ENCODE measurements at places on chromosomes 13 and 19. TPM values are rescaled to one million over a fixed set of nuclear protein-coding genes. Genes with fewer than 3 reads are reported as not detected.

THAP8 gene
- total RNA-seq = 1.1 TPM

ZGLP1 gene
- total RNA-seq = not detected

TUBA3C gene
- total RNA-seq = not detected

ZNF20 gene
- 0.53 TPM for total RNA-seq

UBAC2 gene
- total RNA-seq = 130 TPM

GPR183 gene
- total RNA-seq = 49.7 TPM

ZIM2 gene
- not detected for total RNA-seq

HSD17B14 gene
- total RNA-seq = not detected

MRI1 gene
- total RNA-seq = 45.4 TPM

TMEM150B gene
- not detected for total RNA-seq

ZFR2 gene
- not detected for total RNA-seq

ZNF726 gene
- 7.3 TPM for total RNA-seq

ZNF473 gene
- 8.0 TPM for total RNA-seq

LPAR6 gene
- 6.8 TPM for total RNA-seq

PTGIR gene
- total RNA-seq = not detected

RXFP2 gene
- 0.16 TPM for total RNA-seq

ZNF99 gene
- not detected for total RNA-seq

ELSPBP1 gene
- not detected for total RNA-seq

KANK3 gene
- total RNA-seq = not detected

GNG8 gene
- not detected for total RNA-seq

DNA sequence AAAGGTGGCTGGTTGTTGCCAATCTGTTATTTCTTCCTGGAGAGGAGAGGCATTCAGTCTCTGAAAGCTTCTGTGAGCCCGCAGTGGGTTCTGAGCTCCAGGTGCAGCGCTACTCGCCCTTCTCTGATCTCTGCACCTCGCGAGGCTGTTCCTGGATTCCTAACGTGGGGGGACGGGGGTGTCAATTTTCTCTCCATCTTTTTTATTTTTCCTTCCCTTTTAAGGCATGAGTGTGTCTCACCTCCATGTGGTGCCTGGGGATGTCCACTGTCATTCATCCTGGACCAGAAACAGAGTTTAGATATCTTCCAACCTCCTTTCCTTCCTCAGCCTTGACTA, 626 bp downstream of the ZNF233 start:
- no peak for DNase-seq

- no peak for DNase-seq
These were observed 8.8 kb upstream of the CDC34 start for GRCh38 chr19:522726-523125.

- peak; percentile 31 for DNase-seq
These were observed 2.2 kb downstream of the CXCL17 start for GRCh38 chr19:42440357-42441048.

GRCh38 chr19:35534803-35535480, 1.7 kb downstream of the GAPDHS start:
- no peak for DNase-seq

- DNase-seq = no peak
These were observed 81.0 kb downstream of the GPC6 start for GRCh38 chr13:93307651-93308050.

DNA sequence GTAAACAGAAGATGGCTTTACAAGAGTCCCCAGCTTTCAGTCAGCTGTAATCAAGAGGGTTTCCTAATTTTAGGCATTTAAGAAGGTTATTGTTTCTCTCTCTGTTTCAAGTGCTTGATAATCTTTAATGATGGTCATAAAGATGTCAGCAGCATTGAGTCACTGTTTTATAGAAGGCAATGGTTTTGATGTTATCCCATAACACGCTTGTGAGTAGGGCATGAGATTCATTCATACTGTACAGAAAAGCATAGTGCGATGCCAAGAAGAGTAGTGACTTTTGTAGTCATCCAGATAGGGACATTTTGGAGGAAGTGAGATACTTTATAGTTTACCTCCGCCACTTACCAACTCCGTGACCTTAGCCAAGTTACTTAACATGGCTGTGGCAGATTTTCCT, 364.2 kb upstream of the SLC10A2 start:
- DNase-seq = no peak

DNA sequence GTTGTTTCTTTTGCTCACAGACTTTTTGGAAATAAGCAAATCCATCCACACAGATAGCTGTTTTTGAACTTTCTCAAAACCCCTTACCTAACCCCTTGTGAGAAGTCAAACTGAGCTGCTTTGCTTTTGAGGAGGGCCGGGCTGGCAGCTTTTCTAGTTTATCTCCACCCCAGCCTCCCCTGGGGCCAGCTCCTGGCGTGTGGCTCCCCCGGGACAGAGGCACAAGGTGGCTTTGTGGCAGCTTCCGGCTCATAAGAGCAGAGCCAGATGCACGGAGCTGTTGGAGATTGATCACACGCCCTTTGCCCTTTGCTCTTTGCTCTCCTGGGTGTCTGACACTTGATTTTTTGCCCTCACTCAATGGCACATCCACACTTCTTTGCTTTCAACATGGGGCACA, 24.9 kb upstream of the RNF113B start:
- no peak for DNase-seq

DNA sequence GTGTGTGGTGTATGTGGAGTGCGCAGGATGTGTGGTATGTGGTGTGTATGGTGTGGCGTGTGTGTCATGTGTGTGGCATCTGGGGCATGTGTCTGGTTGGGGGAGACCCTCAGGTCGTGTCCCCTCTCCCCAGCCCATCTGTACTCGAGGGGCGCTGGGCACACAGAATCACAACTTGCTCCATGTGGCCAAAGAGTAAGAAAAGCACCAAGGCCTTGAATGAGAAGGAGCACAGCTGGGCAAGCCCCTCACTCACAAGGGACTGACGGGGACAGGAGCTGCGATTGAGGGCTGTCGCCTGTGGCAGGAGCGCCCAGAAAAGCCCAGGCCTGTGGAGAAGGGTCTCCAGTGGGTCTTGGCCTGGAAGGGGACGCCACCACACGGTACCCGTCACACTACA, 62.8 kb downstream of the PEPD start:
- no peak for DNase-seq

DNA sequence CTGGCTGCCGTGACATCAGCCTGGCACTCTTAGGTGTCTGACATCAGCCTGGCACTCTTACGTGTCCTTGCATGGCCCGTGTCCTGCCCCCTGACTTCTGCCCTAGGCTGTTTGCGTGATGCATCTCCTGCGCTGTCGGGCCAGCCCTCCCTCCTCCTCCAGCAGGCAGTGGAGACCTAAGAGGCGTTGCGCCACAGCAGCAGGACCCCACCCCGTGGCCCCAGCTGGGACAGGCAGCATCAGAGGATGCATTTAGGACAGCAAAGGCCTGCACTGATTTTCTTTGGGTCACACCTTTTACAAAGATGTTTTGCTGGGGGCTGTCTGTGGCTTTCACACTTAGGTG, 65.3 kb downstream of the GPR12 start:
- no peak for DNase-seq

GRCh38 chr19:13872695-13873389, 4.1 kb upstream of the NANOS3 start:
- no peak for DNase-seq

GRCh38 chr19:55678121-55678671, 3.2 kb downstream of the EPN1 start:
- no peak for DNase-seq

GRCh38 chr13:112959206-112959605, 9.8 kb upstream of the MCF2L start:
- no peak for DNase-seq

GRCh38 chr13:95121516-95121915, 179.7 kb downstream of the ABCC4 start:
- DNase-seq = no peak

DNA sequence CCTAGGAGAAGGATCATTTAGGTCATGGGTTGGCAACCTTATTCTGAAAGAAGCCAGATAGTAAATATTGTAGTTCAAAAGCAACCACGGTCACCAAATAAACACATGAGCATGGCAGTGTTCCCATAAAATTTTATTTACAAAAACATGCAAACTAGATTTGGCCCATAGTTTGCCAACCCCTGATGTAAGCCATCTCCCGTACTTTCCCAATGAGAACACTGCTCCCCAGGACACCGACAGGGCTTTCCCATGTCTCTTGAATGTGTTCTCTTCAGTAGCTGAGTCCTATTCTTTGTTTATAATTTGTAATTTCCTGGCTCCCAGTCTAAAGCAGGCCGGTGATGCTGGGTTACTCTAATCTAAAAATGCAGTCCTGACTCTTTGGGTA, 239.6 kb downstream of the LHFPL6 start:
- DNase-seq = no peak

DNA sequence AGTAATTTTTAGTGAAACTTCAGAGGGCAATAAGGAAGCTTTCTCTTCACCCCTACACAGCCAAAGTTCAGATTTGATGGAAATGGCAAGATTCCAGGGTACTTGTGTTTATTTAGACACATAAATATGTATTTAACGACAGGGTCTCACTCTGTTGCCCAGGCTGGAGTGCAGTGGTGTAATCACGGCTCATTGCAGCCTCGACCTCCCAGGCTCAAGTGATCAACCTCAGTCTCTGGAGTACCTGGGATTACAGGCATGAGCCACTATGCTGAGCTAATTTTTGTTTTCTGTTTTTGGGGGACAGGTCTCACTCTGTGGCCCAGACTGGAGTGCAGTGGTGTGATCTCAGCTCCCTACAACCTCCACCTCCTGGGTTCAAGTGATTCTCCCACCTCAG, 2.0 kb upstream of the SYCE2 start:
- DNase-seq = no peak

DNA sequence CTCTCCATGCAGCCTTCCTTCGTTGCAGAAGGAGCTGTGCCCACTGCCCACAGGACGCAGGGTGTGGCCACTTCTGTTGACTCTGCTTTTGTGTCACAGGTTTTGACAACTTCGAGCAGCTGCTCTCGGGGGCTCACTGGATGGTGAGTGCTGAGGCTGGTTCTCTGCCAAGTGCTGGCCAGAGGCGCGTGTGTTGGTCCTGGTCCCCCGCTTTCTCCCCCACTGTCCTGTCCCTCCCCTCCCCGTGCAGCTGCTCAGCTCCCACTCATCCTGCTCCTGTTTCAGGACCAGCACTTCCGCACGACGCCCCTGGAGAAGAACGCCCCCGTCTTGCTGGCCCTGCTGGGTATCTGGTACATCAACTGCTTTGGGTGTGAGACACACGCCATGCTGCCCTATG, 10.6 kb upstream of the PDCD2L start:
- no peak for DNase-seq

DNA sequence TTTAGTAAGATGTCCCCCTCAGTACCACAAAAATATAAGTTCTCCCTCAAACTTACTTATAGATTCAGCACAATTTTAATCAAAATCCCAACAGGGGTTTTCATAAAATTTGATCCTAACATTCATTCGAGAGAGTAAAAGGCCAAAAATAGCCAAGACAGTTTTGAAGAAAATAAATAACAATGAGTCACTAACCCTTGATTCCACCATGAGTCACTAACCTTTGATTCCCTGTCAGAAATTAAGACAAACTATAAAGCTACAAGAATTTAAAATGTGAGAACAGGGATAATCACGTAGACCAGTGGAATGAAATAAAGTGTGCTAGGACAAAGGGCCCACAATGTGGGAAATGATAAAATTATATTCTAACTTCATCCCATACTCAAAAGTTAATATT, 320.3 kb downstream of the SUCLA2 start:
- DNase-seq = peak; percentile 20

DNA sequence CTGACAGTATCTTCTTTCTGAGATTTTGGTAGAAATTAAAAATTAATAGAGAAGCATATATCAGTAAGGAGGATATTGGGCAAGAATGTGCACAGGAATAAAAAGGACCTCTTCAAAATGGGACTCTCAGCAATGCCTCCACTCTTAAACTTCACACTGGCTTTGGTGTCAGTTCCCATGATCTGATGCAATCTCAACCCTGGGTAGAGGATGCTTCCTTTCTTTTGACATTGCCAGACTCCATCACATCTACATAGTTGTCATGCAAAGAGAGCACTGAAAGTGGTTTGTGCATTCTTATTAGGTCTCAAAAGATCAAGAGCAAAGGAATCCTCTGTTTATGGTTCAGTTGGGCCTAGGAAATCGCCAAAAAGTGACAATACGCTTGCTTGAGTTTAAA, 26.3 kb downstream of the STARD13 start:
- no peak for DNase-seq

- DNase-seq = peak; percentile 20
These were observed 39.8 kb downstream of the GPR180 start for GRCh38 chr13:94641409-94641941.

DNA sequence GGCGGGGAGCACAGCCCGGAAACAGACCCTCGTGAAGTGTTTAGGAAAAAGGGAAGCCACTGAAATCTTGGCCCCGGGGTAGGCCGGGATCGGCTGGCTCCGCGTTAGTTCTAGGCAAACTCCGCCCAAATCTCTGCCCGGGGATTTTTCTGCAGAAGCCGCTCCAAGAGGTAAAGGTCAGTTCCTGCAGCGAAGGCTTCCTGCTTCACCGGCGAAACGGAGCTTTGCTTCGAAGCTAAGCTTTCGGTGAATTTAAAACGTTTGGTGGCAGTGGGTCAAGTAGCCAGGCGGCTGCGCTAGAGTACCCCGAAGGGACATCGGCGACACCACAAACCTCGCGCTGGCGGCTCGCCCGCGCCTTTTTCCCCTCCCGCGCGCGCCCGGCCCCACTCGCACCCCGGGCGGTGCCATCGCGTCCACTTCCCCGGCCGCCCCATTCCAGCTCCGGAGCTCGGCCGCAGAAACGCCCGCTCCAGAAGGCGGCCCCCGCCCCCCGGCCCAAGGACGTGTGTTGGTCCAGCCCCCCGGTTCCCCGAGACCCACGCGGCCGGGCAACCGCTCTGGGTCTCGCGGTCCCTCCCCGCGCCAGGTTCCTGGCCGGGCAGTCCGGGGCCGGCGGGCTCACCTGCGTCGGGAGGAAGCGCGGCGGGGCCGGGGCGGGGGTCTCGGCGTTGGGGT, 441 bp downstream of the GJB2 start:
- no peak for DNase-seq

GRCh38 chr13:99206873-99207272, 6.2 kb downstream of the UBAC2 start:
- DNase-seq = peak; percentile 66

- no peak for DNase-seq
These were observed 12.2 kb downstream of the BRD4 start for GRCh38 chr19:15320116-15320515.

DNA sequence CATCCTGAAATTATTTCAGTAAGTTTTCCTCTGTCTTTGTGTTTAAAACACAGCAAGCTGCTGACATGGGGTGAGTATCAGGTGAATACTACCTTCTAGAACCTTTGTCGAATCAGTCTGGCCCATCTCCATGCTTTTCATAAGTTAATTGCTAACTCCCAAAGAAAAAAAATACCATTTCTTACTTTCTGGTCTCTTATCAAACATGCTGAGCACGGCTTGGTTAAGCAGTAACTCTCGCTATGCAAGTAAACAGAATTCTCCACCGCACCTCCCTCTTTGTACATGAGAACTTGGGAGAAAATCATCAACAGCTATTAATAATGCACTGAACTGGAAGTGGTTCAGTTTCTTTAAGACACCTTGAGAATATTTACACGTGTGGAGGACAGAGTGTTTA, 88.6 kb downstream of the FGF9 start:
- no peak for DNase-seq

DNA sequence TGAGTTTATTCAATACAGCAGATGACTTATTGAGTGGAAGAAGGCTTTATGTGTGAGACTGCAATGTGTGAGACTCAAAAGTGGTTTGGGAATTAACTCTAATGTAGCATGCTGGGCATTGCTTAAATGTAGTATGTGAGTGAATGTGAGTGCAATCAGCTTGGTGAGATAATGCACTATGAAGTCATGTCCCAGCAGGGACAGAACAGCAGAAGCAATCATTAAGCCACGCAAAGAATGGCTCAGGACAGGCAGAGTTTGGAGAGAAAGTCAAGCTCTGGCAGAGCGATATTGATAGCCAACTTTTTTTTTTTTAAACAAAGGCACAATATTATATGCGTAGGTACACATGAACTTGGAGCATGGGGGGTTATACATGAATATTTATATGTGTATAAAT, 597.7 kb downstream of the GPC6 start:
- no peak for DNase-seq
